T-helper 22 cell (primary cell): ENCODE measurements at places on chromosomes 1 and 21.

- no peak for DNase-seq
Observed at GRCh38 chr1:235411489-235412486, 44.6 kb downstream of the TBCE start.

GRCh38 chr1:214280386-214281020 lies 456 bp upstream of the SMYD2 start:
- no peak for DNase-seq

DNA sequence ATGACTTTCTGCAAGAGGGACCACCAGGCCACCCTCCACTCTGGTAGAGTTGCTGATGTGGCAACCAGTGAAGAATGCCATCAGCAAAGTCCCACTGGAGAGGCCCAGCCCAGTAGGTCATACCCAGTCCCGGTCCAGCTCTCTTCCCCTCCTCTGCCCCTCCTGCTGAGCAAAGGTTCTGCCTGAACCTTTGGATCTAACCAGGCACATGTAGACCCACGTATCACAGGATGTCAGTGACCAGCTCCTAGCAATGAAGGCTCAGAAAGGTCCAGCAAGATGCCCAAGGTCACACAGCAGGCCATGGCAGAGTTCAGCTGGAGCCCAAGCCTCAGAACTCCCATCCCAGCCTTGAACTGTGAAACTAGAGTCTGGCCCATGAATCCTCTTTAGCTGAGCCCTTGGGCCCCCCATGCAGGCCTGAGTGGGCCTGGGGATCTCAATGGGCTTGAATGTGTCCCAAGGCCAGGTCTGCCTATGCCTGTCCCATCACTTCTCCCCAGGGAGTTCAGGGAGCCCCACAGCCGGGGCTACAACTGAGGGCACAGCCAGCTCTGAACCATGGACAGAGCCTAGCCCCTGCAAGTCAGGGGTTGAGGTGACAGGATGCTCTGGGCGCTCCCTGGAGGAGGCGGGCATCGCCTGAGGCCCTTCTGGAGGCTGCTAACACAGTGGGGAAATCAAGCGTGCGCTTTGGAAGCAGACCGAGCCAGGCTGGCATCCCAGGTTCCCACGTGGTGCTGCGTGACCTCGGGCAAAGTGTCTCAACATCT lies 21.4 kb upstream of the PADI1 start:
- no peak for DNase-seq

GRCh38 chr21:46425571-46425970 lies 33.1 kb upstream of the DIP2A start:
- DNase-seq = no peak

- no peak for DNase-seq
Observed at GRCh38 chr1:153541641-153542590, 1.2 kb upstream of the S100A5 start.

GRCh38 chr1:205805082-205805711 lies 7.8 kb downstream of the SLC41A1 start:
- no peak for DNase-seq

GRCh38 chr1:94265011-94265422 lies 27.6 kb upstream of the ARHGAP29 start:
- no peak for DNase-seq

DNA sequence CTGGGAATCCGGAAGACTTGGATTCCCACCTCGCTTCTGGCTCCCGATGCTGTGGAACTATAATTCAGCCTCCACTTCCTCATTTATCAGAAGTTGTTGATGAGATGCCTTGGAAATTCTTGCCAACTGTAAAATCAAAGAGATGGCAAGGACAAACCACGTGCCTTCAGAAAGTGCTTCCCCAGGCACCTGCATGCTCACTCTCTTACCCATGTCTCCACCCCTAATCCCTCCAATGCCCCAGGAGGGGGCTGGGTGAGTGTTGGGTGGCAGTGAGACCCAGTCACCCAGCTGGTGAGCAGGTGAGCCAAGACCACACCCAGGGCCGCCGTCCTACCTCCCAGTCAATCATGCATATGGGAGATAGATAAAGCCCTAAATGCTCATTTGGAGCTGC lies 160.8 kb downstream of the PSMG1 start:
- DNase-seq = no peak

DNA sequence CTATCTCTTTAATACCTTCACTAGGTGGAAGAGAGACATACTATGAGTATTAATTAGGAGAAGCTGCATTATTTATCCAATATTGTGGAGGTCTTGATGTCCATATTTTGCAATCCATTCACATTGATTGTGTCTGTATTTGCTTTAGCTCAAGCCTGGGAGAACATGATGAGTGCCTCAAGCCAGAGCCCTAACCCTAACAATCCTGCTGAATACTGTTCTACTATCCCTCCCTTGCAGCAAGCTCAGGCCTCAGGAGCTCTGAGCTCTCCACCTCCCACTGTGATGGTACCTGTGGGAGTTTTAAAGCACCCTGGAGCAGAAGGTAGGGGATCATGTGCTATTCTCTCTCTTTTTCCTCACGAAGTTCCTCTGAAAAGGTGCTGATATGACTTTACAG lies 99.5 kb downstream of the CC2D1B start:
- DNase-seq = no peak

- no peak for DNase-seq
Observed at GRCh38 chr1:30335997-30336390, 387.4 kb downstream of the MATN1 start.

- no peak for DNase-seq
Observed at GRCh38 chr1:154334079-154335024, 9.0 kb downstream of the ATP8B2 start.

DNA sequence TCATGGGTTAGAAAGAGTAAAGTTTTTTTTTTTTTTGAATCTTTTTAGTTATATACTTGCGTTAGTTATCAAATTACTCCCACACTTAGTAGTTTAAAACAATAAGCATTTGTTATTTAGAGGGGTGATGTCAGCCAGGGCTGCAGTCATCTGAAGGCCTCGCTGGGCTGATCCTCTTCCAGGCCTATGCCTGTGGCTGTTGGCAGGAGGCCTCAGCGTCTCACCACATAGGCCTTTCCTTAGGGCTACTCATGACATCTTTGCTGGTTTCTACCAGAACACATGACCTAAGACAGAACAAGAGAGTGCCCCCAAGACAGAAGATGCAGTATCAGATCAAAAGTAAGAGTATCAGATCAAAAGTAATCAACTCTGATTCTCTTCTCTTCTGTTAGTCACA lies 167.4 kb downstream of the HHAT start:
- no peak for DNase-seq

DNA sequence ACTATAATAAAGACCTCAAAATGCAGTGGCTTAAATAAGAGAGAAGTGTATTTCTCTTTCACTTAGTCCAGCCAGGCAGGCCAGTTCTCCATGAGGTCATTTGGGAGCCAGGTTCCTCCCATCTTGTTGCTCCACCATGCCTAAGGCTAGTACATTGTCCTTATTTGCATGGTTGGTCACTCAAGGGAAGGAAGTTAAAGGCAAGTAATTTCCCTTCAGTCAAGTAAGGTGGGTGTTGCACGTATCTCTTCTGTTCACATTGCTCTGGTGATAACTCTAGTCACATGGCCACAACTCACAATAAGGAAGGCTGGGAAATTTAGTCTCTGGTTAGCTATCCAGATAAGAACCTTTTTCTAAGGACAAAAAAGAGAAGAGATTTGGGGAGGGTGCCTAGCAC lies 27.2 kb upstream of the TADA1 start:
- DNase-seq = no peak
